ENCODE measurements at places on chromosomes 4 and X.

DNA sequence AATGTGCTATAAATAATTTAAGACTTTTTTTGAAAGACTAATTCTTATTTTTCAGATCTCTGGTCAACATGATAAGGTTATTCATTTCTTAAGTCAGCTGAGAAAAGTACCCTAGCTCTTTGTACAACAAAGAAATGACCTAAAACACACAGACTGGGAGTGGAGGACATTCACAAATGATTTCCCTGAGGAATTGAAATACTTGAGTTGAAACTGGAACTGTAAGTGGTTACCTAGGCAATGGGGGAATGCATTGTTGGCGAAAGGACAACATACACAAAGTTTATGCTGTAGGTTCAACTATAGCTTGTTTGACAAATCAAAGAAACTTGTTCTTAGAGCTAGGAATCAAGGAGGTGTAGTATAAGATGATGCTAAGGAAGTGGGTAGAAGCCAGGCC, 915.5 kb downstream of the FAT4 start:
- no peak for DNase-seq

DNA sequence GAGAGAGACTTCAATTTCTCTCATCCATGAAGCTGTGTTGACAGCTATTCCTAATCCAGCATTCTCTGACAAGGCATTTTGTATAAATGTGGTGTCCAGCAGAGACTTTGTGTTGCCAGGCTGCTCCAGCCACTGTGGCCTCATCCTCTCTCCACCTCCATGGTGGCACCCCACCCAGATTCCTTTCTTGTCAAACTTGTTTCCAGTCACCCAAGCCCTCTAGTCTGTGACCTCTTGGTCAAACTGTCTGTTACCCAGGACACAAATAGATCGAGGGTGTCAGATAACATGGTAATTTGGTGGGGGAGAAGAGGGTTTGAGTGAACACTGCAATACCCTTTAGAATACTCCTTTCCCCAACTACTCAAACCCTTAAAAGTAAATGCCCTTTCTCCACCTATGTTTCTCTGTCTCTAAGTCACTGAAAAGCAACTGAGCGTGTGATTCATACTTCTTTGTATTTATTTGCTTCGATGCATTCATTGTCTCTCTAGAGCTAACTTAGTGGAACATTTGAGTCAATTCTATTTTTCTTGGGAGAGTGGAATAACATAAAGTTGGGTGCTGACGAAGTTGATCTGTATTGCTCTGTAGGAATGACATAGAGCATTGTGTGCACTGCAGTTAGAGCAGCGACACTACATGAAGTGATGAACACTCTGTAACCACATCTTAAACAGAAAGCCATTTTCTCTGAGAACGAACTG, 13.7 kb downstream of the PITX2 start:
- DNase-seq: no peak

- no peak for DNase-seq
These were observed 733.4 kb downstream of the ADGRL3 start for GRCh38 chr4:61933527-61933926.

DNA sequence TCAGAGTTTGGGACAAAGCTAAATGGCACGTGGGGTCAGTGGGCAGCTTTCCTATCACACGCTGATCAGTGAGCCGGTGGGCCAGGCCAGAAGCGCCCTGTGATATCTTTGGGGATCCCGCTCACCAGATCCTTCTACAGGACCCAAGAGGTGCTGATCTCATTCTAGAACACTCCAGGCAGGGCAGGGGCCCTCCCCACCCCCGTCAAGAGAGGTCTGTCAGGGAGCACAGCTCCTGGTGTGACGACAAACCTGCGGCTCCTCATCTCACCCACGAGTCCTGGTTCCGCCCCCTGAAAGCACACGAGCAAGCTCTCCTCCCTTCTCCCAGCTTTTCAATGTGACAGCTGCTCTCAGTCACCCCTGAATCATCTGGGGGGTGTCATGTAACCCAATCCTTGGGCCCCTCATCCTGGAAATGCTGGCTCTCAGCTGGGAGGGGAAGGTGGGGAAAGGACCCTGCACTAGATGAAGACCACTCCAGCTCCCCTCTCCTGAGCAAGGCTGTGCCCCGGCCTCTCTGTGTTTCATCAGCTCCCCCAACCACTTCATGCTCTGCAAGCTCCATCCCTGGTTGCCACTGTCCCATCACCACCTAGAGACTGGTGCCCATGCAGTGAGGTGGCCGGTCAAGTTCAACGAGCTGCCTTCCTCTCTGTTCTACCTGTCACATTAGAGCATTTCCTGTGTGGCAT, 4.6 kb downstream of the HCFC1 start:
- DNase-seq: no peak

- no peak for DNase-seq
These were observed 136.6 kb upstream of the OTUD4 start for GRCh38 chr4:145316897-145317574.

DNA sequence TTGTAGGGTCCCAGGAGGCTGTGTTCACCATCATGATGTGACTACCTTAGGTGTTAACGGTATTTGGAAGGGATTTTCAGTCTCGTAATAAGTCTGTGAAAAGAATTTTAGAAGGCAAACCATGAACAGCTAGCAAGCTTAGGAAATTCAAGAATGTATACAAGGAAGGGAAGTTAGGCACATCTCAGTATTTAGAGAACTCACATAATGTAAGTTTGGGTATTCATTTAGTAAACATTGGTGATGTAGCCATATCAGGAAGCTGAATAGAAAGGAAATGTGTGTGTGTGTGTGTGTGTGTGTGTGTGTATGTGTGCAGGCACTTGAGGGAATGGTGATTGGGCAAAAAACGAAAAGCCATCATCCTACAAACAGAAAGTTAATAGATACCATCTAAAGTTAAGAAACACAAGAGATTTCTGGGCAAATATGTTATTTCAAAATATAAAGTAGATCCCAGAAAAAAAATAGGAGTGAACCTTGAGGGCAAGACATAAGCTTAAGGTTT, 34.7 kb upstream of the PRKX start:
- no peak for DNase-seq

DNA sequence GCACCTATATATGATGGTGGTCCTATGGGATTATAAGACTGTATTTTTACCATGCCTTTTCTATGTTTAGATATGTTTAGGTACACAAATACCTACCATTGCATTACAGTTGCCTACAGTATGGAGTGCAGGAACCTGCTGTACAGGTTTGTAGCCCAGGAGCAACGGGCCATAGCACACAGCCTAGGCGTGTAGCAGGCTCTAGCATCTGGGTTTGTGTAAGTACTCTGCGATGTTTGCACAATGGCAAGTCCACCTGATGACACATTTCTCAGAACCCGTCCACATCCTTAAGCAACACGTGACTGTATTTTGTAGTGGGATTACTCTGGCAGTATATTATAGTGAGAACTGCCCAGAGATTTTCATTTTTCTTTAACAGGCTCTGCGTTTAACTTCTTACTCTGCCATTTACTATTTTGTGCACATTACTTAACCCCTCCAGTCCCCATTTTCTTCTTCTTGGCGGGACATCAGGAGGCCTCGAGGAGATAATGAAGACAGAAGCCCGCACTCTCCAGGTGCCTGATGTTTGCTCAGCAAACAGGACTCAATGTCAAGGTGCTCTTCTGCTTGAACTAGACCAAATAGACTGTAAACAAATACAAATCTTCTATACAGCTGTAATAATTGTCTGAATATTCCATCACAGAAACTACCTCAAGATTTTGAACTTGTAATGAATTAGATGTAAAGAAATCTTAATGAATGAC, 102.0 kb upstream of the PDLIM3 start:
- DNase-seq: no peak

DNA sequence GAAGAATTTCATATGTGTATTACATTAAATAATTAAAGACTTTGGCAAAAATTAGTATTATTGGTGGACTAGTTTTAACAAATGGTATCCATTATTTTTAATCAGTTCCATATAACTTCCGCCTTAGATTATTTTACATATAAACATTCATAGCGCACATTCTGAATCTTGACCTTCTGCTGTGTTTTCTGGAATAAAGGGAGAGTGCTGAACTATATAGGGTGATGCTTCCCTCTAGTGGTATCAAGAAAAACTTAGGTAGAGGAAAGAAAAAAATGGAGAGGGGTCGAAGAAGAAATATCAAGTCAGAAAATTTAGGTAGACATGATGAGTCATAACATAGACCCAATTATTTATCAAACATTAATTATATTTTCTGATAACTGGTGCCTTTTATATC, 155.6 kb upstream of the PACRGL start:
- no peak for DNase-seq

DNA sequence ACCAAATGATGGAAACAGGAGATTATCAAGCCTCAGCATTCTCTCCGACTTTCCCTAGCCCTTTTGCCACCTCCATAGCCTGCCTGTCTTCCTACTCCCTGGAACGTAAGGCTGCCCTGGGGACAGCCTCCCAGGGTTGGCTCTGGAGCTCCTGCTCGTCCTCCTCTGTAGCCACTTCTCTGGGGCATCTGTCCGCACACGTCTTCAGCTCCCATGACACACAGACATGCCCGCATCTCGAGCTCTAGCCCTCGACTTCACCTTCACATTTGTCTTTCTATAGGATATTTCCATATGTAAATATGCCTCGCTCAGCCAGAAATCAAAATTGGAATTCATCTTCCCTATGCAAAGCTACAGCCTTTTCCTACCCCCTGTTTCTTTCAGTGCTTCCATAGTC, 67.7 kb downstream of the TSC22D3 start:
- no peak for DNase-seq

DNA sequence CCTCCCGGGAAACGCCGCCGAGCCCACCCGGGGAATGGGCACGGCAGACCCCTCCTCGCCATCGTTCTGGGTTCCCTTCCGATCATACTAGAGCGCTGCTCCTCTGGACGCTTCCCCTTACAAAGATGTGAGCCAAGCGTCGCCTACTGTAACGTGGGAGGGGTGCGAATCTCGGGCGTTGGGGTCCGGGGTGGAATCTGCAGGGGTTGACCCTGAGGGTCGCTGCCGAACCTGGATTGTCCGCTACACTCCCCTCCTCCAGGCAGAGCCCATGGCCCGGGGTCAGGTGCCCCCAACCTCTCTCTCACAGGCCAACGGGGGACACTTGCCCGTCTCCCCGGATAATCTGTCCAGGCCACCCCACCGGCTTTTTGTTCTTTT, 13.8 kb downstream of the BCOR start:
- no peak for DNase-seq

- DNase-seq: no peak
These were observed 31.8 kb upstream of the PDLIM5 start for GRCh38 chr4:94419956-94420355.

- DNase-seq: no peak
These were observed 1.1 kb downstream of the POLA1 start for GRCh38 chrX:24694825-24695224.

GRCh38 chr4:112002248-112002661, 143.0 kb upstream of the FAM241A start:
- DNase-seq: no peak

- DNase-seq: no peak
These were observed 173.7 kb downstream of the GPAT3 start for GRCh38 chr4:83709627-83710026.

GRCh38 chr4:141169391-141169790, 36.1 kb upstream of the RNF150 start:
- no peak for DNase-seq
